ENCODE measurements at places on chromosomes 2 and 18.
A peak's percentile ranks its signal among the peaks of the same experiment; 100 is the strongest.

GRCh38 chr2:135792401-135793150 is 44.4 kb downstream of the LCT start:
- no peak for DNase-seq

DNA sequence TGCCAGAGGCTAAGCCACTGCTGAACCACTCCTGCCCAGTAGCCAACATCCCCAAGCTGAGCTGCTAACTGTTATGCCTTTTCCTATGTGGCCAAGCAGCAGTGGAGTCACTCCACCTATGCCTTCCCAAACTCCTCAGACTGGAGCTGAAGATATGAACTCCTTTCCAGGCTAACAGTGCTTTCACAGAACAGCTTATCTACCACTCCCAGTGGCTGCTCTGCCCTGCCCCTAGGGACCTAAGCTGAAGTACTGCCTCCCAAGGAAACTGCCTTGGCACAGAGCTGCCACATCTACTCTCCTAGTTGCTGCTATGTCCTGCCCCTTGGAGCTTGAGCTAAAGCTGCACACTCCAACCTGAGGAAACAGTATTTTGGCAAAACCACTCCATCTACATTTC is 275.9 kb downstream of the RBM43 start:
- DNase-seq = no peak

- peak; percentile 25 for DNase-seq
Measured at GRCh38 chr2:108182489-108182888, 57.3 kb upstream of the SULT1C3 start.

- no peak for DNase-seq
Measured at GRCh38 chr2:168130346-168130745, 117.0 kb downstream of the STK39 start.

- DNase-seq = no peak
Measured at GRCh38 chr2:99477054-99477453, 12.8 kb downstream of the REV1 start.

- no peak for DNase-seq
Measured at GRCh38 chr2:148978026-148978685, 60.3 kb upstream of the LYPD6B start.

- no peak for DNase-seq
Measured at GRCh38 chr18:3875376-3875775, 425.4 kb downstream of the TGIF1 start.

Measured in erythroblast (primary cell).